Fibroblast of the aortic adventitia (primary cell): ENCODE measurements at places on chromosomes 16 and 17. TPM values are rescaled to one million over a fixed set of nuclear protein-coding genes. Genes with fewer than 3 reads are reported as not detected.

Gene ASPA
- total RNA-seq, result 1.9 and 9.7 TPM in 2 replicates

Gene SKAP1
- not detected in 2 replicates for total RNA-seq

Gene DNAAF1
- total RNA-seq, result 0.09 TPM in 1 of 2 replicates, not detected in the other

Gene TMEM204
- total RNA-seq, result 5.0 and 22.1 TPM in 2 replicates

Gene SHCBP1
- 7.6 and 28.9 TPM in 2 replicates for total RNA-seq

Gene TNFRSF17
- total RNA-seq, result not detected in 2 replicates

Gene TNP2
- not detected in 2 replicates for total RNA-seq

Gene SLC35G6
- total RNA-seq, result not detected in 2 replicates

Gene PRSS53
- total RNA-seq, result 1.6 and 2.8 TPM in 2 replicates

Gene ASB16
- 0.27 TPM in 1 of 2 replicates, not detected in the other for total RNA-seq

Gene PLCG2
- 0.09 and 4.7 TPM in 2 replicates for total RNA-seq

Gene CDYL2
- total RNA-seq, result 3.4 and 5.2 TPM in 2 replicates

Gene PRR35
- not detected in 2 replicates for total RNA-seq

Gene TANC2
- 30.1 and 30.8 TPM in 2 replicates for total RNA-seq

Gene RAMP2
- 0.27 and 4.8 TPM in 2 replicates for total RNA-seq

Gene FTO
- total RNA-seq, result 135 and 145 TPM in 2 replicates
